GM12864 (cell line): ENCODE measurements at places on chromosomes 7 and 10.
A peak's percentile ranks its signal among the peaks of the same experiment; 100 is the strongest.

GRCh38 chr10:50527442-50528043, 96.2 kb downstream of the SGMS1 start:
- no peak for DNase-seq

DNA sequence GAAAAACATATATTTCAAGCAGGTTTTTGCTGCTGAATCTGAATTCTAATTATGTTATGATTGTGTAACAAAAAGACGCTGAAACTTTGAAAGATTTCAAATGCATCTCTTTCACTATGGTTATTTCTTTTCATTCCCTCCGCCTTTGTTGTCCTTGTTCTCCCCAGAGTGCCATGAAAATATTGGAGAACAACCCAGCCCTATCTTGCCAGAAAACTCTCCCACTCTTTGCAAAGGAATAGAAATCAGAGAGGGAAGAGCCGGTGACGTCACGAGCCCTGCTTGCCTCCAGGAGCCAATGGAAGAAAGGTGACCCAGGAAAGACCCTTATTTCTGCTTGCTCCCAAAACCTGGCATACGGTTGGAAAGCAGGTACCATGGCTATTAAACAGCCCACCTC, 3.4 kb downstream of the GFRA1 start:
- DNase-seq: no peak

DNA sequence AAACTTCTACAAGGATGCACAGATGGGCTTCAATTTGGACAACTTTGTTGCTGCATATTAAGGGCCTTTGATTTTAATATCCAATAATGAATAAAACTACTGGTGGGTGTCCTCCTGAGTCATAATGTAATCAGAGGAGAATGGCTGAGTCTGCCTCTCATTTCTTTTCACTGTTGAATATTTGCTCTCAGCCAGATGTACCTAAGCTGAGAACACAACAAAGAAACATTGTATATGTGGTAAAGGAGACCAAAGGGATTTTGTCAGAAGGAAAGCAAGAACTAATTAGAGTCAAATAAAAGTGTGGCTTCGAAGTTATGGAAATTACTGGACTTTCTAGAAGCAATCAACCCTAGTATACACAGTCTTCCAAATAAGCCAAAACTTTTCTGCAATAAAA, 131.0 kb upstream of the BET1 start:
- no peak for DNase-seq

DNA sequence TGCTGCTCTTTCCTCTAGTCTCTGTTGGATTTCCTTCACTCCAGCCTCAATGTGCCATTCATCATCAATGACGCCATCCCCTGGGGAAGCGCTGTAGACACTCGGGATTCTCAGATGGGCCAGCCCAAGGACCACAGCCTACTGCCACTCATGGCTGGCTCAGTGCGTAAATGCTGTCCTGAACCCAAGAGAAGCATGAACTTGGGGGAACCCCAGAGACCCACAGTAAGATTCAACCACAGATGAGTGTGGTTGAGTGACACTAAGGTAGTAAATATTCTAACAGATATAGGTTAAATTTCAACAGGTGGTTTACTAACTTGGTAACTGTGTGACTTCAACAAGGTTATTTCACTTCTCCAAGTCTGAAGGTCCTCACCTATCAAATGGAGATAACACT, 304.1 kb downstream of the GRM8 start:
- DNase-seq: no peak

GRCh38 chr7:158296798-158297104, 290.9 kb downstream of the PTPRN2 start:
- no peak for DNase-seq

GRCh38 chr10:88582806-88583583, at the start of gene RNLS:
Gene RNLS (minus strand): TSS chr10:88583318.
- peak; percentile 42 for DNase-seq

- DNase-seq: no peak
Measured at GRCh38 chr7:130886438-130887135, 152.6 kb upstream of the KLF14 start.

DNA sequence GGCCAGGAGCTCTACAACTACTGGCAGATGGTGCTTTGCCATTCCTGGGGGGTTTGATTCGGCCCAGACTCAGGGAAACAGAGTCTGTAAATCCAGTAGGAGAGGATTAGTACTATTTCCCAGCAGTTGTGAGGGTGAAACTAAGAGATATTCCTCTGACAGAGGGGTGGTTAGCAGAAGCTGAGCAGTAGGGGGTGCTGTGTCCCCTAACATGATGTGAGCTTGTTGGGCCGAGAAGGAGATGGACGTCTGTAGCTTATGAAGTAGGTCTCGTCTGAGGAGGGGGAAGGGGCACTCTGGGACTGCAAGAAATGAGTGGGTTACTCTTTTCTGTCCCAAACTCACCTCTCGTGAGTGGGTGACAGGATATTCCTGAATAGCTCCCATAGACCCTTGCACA, 179.2 kb upstream of the MBL2 start:
- DNase-seq: peak; percentile 40

GRCh38 chr10:11235771-11236170, 218.1 kb downstream of the CELF2 start:
- no peak for DNase-seq

DNA sequence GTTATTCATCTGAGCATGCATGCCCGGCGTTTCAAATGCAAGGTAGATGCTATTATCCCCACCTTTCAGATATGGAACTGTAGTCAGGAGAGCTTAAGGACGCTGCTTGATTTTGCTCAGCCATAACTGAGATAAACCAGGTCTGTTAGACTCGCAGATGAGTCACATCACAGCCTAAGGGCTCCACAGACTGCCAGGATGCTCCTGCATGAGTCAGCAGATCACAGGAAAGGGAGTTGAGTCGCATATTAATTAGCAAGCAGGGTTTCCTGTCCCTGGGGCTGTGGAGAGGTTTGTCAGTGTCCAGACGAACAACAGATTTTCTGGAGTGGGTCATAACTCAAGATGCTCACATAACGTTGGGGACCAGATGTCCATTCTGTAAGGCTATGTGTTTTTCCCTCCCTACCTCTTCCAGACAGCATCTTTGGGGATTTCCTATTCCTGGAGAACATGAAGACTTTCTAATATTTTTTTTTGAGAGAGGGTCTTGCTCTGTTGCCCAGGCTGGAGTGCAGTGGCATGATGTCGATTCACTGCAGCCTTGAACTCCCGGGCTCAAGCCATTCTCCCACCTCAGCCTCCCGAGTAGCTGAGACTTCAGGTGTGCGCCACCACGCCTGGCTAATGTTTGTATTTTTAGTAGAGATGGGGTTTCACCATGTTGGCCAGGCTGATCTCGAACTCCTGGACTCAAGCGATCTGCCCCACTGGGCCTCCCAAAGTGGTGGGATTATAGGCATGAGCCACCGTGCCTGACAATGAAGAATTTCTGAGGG, 36.7 kb downstream of the PFKFB3 start:
- DNase-seq: peak; percentile 16

DNA sequence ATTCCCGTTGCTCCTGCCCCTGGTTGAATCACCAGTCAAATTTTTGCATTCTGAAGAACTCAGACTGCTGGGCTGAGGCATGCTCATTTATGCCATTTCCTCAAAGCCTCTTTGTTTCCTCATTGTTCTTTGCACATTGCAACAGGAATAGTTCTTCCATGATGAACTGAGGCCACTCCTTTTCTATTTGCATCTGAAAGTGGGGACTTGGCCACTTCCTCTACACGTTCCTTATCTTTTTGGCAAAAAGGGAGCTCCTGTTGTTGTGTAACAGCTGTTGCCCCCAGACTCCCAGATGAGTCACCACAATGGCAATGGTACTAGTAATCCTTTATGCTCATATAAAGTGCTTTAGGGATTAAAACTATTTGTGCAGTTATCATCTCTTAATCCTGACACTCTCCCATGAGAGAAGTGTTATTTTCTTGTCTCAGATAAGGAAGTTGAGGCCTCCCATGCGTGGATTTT, 20.1 kb upstream of the ITPRID1 start:
- DNase-seq: no peak

DNA sequence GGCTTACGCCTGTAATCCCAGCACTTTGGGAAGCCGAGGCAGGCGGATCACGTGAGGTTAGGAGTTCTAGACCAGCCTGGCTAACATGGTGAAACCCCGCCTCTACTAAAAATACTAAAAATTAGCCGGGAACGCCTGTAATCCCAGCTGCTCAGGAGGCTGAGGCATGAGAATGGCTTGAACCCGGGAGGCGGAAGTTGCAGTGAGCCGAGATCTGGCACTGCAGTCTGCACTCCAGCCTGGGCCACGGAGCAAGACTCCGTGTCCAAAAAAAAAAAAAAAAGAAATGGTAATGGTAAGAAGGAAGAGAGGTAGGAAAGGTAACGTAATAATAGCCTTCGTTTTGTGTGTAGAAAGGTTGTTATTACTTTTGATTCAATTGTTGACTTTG, 1.2 kb downstream of the HSPA14 start:
- no peak for DNase-seq

- DNase-seq: no peak
Measured at GRCh38 chr7:29929018-29929807, 60.4 kb downstream of the SCRN1 start.

DNA sequence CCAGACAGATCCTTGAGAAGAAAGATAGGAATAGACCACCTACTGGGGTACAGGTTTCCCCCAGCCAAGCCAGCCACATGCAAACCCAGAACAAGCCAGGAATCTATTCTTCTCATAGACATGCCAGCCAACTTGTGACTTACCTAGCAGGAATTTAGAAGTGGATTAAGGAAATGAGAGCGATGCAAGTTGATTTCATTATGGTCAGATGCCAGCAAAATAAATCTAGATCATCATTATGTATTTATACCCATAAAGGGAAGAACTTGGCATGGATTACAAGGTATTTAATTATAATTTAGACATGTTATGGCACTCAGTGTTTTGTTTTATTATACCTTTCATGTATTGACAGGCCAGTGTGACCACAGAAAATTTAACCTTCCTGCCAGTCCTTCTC, 32.8 kb downstream of the SLC35G1 start:
- DNase-seq: no peak

GRCh38 chr10:3481496-3481895, 303.5 kb downstream of the KLF6 start:
- DNase-seq: no peak

- no peak for DNase-seq
Measured at GRCh38 chr10:3421537-3422257, 249.1 kb upstream of the PITRM1 start.

- DNase-seq: no peak
Measured at GRCh38 chr10:3494838-3495230, 290.2 kb downstream of the KLF6 start.

GRCh38 chr10:60082744-60083344, 176.5 kb upstream of the CCDC6 start:
- DNase-seq: no peak

DNA sequence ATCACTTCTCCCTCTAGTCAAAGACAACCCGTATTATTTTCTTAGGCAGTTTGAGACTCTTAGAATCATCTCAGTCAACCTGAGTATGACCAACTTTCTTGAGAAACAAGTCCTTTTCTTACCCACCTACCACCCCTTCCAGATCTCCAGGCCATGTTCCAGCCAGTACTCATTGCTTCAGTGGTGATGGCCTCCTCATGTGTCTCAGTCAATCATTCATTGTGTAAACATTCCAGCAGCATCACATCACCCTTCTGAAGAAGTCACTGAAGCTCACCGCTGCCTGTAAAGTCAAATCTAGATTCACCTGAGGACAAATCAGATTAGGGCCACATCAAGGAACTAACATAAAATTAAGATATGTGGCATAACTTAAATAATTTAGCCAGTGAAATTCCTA, 467.2 kb upstream of the NRP1 start:
- DNase-seq: no peak

- no peak for DNase-seq
Measured at GRCh38 chr10:71267508-71268240, 51.4 kb upstream of the SLC29A3 start.

GRCh38 chr10:59880971-59881510, 25.3 kb downstream of the CCDC6 start:
- DNase-seq: peak; percentile 75

DNA sequence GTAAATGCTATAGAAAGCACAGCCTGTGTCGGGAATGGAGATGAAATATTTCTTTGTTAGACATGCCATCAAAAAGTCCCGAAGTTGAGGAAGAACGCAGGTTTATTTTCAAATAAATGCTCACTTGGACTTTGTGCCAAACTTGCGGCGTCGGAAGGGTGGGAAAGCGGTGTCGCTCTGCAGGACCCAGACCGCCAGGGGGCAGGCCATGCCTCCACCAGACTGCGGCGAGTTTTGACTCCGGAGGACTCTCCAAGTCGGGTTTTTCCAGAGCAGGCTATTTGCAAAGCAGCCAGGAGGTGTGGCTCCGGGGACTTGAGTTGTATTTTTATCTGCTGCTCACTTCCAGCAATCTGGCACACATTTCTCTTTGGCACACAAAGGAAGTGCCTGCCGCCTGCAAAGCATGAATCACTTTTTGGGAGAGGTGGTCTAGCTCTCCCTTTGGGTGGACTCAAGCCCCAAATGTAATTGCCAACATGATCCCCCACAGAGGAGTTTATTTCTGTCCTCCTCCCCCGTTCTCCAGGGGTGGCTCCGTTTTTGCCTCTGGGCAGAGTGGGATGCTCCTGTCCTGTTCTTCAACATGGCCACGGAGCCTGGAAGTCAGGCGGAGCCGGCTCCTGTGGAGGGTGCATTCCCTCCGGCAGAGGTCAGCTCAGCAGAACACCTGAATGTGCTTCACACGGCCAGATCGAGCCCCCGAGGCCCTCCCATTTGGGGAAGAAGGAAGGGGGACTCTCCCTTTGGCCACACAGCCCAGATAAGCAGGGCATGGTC, 82.3 kb upstream of the GPR26 start:
- DNase-seq: no peak

- no peak for DNase-seq
Measured at GRCh38 chr10:63286340-63286739, 153.2 kb downstream of the NRBF2 start.

DNA sequence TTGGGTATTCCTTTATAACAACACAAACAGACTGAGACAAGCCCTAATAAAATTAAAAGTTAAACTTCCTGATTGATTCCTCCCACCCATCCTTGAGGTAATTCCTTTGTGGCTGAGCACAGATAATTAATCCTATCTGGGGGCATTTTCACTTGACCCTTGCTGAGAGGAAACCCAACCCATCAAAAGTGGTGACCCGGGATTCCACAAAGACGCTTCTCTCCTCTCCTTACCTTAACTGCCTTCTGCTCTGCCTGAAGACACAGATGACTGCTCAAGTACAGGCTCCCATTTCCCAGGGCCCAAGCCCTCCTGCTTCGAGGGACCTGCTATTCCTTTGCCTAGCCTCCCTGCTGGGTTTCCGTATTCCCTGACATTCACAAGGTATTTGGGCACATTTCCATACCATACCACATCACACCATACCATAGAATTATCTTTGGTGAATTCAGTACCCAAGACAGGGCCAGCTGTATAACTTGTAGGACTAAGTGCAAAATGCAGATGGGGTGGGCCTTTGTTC, 9.8 kb upstream of the MAPK8 start:
- no peak for DNase-seq

DNA sequence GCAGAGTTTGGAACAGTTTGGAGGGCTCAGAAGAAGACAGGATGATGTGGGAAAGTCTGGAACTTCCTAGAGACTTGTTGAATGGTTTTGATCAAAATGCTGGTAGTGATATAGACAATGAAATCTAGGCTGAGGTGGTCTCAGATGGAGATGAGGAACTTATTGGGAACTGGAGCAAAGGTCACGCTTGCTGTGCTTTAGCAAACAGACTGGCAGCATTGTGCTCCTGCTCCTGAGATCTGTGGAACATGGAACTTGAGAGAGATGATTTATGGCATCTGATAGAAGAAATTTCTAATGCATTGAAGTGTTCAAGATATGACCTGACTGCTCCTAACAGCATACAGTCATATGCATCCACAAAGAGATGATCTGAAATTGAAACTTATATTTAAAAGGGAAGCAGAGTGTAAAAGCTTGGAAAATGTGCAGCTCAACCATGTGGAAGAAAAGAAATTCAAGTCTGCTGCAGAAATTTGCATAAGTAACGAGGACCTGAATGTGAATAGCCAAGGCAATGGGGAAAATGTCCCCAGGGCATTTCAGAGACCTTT, 186.9 kb upstream of the PHYHIPL start:
- DNase-seq: no peak
